ENCODE measurements at places on chromosomes 7 and 10.

DNA sequence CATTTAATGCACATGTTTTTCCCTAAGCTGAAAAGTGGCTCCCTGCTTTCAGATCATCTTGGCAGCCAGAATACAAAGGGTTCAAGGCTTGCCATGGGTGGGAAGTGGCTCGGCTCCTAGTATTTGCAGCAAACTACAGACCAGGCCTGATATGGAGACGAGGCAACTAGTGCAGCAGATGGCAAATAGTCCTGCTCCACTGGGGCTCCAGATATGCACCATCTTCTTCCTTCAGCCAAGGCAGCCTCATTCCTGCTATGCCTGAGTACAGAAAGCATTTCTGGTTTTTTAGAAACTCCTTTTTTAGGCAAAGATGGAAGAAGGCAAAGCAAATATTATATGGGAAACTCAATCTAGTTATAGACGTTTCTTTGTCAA is 23.9 kb downstream of the LRRC4 start:
- no peak for DNase-seq

- DNase-seq: no peak
These were observed 87.4 kb downstream of the CELF2 start for GRCh38 chr10:11104772-11105675.

- DNase-seq: no peak
These were observed 18.6 kb upstream of the DNAJB6 start for GRCh38 chr7:157318015-157318706.

- no peak for DNase-seq
These were observed 49.7 kb upstream of the WNT16 start for GRCh38 chr7:121279060-121279620.

DNA sequence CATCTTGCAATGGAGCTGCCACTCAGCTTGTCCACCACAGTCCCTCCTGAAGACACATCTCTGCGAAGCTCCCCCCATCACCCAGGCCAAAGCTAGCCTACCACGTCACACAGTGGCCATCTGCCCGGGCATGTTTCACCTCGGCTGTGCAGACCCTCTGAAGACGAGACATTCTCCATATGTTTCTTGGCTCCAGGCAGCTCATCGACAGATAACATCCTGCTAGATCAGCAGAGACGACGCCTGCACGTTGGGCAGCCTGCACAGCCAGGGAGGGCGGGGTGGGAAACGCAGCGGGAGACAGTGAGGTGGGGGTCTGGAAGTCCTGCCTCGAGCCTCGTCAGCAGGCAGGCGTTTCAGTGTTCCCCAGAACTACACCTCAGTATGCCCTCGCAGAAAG is 53.0 kb downstream of the PTPRN2 start:
- DNase-seq: no peak
